ENCODE measurements at places on chromosomes 1 and 21. TPM values are rescaled to one million over a fixed set of nuclear protein-coding genes. Genes with fewer than 3 reads are reported as not detected.

DNA sequence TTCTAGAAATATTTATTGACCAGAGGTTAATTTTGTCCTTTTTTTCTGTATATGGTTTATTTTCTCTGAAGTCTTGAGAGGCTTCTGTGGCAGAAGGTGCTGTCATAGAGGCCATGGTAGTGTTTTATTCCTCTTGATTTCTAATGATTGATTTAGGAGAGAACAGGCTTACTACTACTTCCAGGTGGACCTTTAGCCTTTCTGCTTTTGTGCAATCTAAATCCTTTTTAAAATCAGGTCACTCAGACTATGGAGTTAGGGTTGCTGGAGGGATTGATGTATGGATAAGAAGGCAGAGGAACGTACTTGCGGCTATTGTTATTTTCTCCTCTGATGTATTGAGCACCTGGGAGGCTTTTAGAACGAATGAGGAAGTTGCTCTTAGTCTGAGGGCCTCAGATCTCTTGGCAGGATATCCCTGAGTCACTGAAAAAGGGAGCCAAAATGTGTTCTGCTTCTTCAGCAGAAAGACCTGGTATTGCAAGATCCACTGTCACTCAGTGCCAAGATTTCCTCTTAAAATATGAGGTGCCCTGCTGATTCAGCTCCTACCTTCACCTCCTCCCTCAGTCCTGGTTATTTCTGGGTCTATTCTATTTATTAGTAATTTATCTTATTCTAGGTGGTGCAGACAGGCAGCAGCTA is 277.4 kb downstream of the ZNF648 start:
- no peak for DNase-seq

DNA sequence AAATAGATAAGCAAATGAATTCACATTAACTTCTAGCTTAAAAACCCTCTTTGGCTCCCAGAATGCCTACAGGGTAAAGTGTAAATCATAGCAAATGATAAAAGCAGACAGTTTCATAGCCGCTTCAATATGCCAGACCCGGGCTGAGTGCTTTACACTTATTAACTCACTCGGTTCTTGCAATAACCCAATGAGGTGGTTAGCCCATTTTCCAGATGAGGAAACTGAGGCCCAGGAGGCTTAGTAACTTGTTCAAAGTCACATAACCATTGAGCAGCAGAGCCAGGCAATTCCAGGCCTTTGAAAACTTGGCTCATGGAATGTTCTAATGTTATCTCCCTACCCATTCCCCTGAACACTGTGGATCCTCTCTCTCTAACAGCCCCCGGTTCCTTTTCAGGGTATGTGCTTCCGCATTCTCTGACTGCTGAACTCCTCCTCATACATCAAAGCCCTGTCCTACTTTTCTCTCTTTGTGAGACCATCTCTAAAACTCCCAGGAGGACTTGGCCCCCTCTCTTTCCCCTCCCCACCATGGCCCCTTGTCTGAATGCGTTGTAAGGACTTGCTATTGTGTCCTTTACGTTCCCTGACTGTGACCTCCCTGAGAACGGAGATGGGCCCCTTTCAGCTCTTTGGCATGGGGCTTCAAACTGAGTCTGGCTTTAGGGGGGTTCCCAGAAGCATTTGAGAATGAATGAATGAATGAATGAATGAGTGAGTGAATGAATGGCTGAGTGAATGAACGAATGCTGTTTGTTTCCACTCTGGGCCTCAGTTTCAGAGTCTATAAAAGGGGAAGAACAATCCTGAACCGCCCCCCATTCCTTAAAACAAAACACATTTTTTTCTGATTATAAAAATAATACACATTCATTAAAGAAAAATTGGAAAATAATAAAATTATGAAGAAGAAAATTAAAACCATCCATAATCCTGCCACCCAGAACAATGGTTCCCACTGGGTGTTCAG is 15.6 kb upstream of the RUNX3 start:
- no peak for DNase-seq

DNA sequence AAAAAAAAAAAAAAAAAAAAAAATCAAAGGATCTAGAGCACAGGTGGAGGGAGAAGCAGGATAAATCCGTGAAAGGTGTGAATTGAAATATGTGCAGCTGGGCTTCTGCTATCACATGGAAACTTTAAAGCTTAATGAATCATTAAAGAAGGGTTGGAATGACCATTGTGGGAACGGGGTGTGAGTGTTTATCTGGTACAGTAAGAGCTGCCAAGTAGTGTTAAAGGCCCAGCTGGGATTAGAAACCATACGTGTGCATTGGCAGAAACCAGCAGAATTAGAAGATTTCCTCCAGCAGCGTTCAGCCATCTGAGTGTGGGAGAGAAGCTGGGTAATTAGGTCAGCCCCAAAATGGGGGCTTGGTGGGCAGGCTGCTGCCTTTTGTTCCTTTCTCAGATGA is 13.5 kb downstream of the FALEC start:
- peak; percentile 30 for DNase-seq

DNA sequence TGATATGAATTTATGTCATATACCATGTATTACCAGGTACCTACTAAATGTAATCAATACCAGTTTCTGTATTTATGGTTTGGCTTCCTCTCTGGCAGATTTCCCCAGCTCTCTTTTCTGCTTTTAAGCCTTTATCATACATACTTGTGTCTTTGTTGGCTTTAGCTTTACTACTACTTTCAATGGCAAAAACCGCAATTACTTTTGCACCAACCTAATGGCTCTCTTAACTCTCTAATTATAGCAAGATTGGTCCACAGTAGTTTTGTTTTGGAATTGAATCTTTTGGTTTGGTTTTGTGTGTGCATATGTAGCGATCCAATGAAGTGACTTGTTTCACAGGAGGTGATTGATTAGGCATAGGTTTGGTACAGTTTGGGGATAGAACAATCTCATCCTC is 93.6 kb downstream of the ATG4C start:
- DNase-seq = no peak

- DNase-seq = peak; percentile 69
Observed at GRCh38 chr1:39268112-39268581, 63.7 kb downstream of the MACF1 start.

GRCh38 chr1:163709636-163710035 is 387.9 kb downstream of the NUF2 start:
- DNase-seq = peak; percentile 59

GRCh38 chr1:47323599-47324031 is 9.7 kb upstream of the STIL start:
- DNase-seq = no peak

DNA sequence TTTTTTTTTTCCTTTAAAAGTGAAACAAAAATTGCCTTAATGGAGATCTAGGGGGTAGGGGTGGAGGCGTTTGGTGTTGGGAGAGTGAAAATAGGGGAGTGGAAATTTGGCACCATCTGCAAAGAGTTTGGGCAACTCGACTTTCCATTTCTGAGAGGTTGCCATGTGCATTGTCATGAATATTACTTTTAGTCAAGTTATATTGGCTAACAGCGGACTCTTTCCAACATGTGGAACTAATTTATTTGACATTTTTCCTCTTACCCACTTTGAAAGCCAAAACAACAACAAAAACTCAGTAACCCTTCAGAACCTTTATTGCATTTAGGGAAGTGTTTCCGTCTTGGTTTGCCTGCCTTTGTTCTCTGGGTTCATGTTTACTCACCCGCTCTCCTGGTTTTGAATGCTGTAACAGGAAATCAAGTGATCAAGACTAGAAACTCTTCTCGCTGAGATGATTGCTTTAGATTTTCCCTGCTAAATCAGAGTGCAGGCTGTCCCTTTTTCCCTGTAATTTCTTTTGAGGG is 70.4 kb downstream of the CACHD1 start:
- DNase-seq = peak; percentile 54

- DNase-seq = no peak
Observed at GRCh38 chr1:15180189-15180588, 26.6 kb downstream of the TMEM51 start.

GRCh38 chr1:28577052-28577678 is 14.9 kb upstream of the RAB42 start:
- DNase-seq = no peak

DNA sequence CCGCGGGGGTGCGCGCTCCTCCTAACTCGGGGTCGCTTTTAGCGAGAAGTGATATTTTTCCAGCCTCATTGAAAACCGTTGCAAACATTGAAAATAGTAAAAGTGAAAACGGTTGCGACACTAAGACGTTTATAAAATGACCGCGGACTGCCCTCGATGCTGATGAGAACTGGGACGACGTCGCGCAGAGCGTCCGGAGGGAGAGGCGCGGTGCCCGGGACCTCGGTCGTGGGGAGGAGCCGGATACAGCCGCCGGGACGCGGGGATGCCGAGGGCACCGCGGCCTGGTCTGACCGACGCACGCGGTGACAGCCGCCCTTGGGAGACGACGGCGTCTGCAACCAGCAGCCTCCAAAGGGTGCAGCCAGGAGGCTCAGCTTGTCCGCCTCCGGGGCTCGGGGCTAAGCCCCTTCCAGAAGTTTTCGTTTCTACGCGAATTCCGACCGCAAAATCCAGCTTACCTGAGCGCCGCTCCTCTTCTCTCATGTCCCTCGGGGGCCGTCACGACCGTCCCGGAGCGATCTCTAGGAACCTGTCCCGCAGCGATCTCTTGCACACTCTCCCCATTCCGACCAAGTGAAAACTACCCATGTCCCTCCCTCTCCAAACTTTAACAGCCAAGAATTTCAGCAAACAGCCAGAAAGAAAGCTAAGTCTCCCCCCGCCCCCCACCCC is 144.4 kb upstream of the ETS2 start:
- no peak for DNase-seq

- DNase-seq = no peak
Observed at GRCh38 chr1:188958461-188959115, 1519.1 kb downstream of the BRINP3 start.

GRCh38 chr1:37650721-37651120 is 16.0 kb upstream of the RSPO1 start:
- DNase-seq = no peak

DNA sequence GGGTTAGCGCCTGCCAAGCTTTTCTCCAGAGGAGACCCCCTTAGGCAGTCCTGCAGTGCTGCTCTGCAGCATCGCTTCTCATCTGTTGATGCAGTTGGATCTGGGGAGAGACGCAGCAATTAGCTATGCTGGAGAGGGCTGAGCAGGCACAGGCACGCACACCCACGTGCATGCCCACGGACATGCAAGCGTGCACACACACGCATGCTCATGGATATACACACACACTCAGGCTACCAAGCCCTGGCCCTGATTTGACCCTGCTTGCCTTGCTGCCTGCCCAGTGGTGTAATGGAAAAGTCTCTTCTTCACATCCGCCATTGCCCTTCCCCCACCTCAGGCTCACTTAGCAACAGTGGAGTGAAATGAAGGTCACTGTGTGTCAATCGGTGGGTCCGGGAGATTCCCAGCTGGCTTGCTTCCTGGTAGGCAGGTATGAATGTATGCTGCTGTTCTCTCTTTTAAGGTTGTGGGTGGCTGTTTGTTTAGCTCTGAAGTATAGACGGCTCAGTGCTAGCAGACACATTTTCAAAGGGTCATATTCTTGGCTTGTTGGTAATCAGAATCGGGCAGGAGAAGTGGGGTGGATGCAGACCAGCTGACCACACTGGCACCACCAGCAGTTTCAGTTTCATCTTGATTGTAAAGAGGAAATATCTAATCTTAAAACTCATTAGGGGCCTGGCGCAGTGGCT is 9.5 kb downstream of the ATP1B1 start:
- DNase-seq = peak; percentile 74

- no peak for DNase-seq
Observed at GRCh38 chr1:218377143-218377660, 32.1 kb downstream of the TGFB2 start.

DNA sequence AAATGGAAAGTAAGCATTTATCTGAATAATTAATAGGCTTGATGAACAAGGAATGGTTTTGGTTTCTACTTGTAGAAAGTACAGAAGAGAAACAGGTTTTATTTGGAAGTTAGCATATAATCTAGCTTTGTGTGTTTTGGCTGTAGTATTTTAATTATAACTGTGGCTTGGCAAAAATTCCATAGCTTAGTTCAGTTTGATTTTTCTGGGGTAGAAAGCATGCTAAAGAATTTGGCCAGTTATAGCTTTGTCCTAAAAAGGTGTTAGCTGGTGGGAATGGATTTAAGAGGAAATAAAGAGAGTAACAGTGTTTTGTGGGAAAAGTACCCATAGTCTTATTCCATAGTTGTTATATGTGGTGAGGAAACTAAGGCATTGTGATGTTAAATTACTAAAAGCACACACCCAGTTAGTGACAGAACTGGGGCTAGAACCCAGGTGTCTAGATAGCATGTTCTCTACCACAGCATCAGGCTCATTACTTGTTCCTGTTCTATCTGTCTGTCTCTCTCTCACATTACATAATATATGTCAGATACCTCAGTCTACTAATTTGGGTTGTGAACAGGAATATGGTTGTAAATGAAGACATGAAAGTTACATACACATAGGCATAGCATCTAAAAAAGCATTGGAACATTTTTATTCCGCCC is 55.0 kb downstream of the MPZL1 start:
- no peak for DNase-seq

- no peak for DNase-seq
Observed at GRCh38 chr1:234990874-234991801, 137.5 kb downstream of the TOMM20 start.

- DNase-seq = no peak
Observed at GRCh38 chr1:230464671-230465070, 38.5 kb upstream of the PGBD5 start.

DNA sequence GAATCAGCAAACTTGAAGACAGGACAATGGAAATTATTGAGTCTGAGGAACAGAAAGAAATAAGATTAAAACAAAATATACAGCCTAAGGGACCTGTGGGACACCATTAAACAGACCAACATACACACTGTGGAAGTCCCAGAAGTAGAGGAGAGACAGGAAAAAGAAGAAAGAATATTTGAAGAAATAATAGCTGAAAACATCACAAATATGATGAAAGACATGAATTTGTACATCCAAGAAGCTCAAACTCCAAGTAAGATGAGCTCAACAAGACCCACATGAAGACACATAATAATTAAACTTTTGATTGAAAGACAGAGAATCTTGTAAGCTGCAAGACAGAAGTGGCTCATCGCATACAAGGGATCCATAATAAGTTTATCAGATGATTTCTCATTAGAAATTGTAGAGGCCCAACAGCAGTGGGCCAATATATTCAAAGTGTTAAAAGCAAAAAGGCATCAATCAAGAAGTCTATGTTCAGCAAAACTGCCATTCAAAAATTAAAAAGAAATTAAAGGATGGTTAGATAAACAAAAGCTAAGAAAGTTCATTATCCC is 311.3 kb upstream of the ADGRL2 start:
- no peak for DNase-seq

DNA sequence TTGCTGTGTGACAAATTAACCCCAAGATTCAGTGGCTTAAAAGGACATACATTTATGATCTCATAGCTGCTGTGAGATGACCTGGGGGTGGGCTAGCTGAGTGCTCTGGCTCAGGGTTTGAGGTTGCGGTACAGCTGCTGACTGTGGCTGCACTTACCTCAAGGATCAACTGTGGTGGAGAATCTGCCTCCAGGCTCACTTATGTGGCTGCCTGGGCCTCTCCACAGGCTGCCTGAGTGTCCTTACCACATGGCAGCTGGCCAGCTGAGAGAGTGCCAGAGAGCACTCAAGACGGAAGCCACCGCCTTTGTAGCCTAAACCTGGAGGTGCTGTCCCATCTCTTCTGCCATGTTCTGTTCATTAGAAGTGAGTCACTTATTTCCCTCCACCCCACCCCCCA is 5.7 kb downstream of the LRRC71 start:
- peak; percentile 46 for DNase-seq

- DNase-seq = no peak
Observed at GRCh38 chr1:156640842-156641706, 843 bp upstream of the BCAN start.

Gene SLAMF9
- total RNA-seq = not detected

Gene UQCRHL
- total RNA-seq = 0.76 TPM

Gene C1orf146
- not detected for total RNA-seq

Gene GJB4
- not detected for total RNA-seq

Gene PLA2G5
- total RNA-seq = under 0.01 TPM

Gene TTC22
- not detected for total RNA-seq

Gene TAS1R3
- total RNA-seq = 0.25 TPM

Gene ADAMTS5
- 1.4 TPM for total RNA-seq
